Activated CD4-positive, alpha-beta T cell treated with anti-CD3 and anti-CD28 coated beads, Interleukin-2, amount 10 ng/mL, durations not matched to agents 7 days and 5 days (primary cell): ENCODE measurements at places on chromosomes 4 and X. TPM values are rescaled to one million over a fixed set of nuclear protein-coding genes. Genes with fewer than 3 reads are reported as not detected.

The C4orf50 gene
- 0.27 TPM for total RNA-seq

The GLRB gene
- total RNA-seq, result not detected

The ADH1A gene
- total RNA-seq, result not detected

The NPY5R gene
- total RNA-seq, result not detected

The CXCL10 gene
- 0.27 TPM for total RNA-seq

The FDCSP gene
- not detected for total RNA-seq

The APLN gene
- total RNA-seq, result 0.17 TPM

The STS gene
- 1.9 TPM for total RNA-seq

The DMP1 gene
- not detected for total RNA-seq
